ENCODE measurements at places on chromosomes 5 and 9.

GRCh38 chr5:107505763-107506534, 164.8 kb downstream of the EFNA5 start:
- no peak for DNase-seq

- DNase-seq: no peak
Measured at GRCh38 chr5:150306775-150307174, 4.1 kb upstream of the ARSI start.

GRCh38 chr9:109277451-109277850, 43.4 kb downstream of the EPB41L4B start:
- DNase-seq: no peak

GRCh38 chr9:80175286-80176150, 603.8 kb downstream of the TLE4 start:
- no peak for DNase-seq

GRCh38 chr9:71781391-71781790, 13.1 kb upstream of the CEMIP2 start:
- DNase-seq: no peak

DNA sequence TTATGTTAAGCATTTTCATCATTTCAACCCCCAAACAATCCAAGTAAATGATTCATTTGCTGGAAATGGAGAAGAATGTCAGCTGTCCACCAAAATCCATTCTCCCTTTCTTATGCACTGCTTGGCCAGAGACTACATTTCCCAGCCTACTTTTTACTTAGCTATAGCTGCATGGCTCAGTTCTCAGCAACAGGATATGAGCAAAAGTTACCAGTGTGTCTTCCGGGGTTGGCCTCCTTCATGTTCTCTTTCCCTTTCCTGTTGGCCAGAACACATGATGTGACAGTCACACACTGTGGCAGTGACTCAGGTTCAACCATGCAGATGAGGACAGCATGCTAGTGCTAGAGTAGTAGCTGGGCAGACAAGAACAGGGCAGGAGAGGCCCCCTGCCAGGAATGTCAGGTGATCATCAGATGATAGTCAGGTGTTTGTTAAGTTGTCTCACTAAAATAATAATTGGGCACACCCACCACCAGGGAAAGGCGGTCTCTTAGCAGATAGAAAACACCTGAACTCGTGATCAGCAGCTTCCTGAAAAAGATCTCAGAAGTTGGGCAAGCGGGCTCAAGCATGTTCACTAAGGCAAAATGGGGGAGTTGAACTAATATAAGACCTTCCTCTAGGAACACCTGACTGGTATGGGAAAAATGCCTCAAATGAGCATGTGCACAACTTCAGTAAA, 12.2 kb downstream of the GPR150 start:
- DNase-seq: no peak

DNA sequence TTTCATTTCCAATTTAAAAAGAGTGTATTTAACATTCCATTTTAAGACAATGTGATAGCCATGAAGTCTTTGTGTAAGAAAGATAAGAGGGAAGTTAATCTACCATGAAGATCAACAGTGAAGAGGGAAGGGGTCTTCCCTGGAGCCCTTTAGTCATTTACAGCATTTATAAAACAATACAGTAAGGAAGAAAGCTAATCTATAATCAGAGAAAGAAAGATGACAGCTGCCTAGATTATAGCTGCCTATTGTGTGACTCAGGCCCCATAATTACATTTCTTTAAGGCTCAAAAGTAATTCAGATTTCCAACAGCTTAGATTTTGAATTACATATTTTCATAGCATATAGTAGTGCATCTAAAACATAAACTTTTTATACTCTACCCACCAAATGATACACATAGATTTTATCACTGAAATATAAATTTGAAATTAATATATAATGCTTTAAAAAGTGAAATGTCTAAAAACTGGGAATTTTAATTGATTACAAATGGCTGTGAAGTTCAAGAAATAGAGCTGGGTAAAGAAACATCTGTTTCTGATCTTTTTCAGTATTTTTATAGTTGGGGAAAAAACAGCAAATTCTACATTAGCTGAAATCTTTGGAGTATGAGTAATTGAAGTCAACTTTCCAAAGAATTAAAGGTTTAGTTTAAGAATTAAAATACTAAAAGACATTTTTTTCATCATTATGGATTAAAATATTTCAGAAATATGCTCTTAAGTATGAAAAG, 89.6 kb downstream of the RIC1 start:
- no peak for DNase-seq

DNA sequence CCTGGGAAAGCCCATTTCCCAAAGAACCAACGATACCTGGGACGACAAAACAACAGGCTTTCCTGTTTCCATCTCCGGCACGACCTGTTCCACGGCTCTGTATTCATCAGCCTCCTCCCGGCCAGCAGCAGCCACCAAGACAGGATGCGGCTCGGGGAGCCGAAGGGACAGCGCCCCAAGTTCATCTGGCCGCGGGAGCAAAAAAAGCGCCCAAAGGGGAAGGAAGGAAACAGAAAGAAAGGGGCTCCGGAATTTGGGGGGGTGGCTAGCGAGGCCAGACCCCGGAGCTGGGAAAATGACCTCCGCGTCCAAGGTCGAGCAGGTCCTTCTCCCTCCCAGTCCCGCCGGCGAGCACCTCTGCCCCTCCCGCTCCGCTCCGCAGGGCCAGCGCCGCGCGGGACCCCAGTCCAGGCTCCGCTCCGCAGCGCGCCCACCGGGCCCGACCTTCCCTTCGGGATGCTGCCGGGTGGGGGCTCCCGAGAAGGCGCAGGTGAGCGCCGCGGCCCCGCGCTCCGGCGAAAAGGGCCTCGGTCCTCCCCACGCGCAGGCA, 608 bp downstream of the ELOVL7 start:
- DNase-seq: no peak

Data from smooth muscle cell of the brain vasculature (primary cell).